ENCODE measurements at places on chromosomes 12 and 14.

DNA sequence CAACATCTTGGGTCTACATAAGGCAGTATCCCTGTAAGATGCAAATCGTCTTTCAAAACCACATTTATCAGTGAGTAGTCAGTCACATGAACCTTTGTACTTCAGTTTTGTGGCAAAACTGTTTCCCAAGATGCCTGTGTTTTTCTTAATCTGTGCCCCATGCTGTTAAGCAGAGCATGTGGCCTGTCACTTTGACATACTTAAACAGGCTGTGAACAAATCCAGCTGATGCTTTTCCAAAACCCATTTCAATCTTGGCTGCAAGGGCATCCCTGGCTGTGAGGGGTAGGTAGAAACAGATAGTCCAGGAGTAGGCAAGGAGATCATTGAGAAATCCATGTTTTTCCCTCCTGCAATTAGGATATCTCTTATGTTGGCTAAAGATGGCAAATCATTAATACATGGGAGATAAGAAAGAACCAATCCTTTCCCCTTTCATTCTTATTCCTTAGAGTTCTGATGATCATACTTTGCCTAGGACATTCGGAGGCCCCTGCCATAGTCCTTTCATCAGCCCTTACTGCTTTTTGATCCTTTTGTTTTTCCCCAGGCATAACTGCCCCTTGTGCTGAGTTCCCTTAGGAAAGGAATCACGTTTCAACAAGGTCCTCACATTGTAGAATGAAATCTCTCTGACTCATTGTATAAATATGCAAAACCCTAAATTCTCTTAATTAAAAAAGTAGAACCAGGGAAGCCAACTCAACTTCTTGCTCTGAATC, 121.1 kb upstream of the EEA1 start:
- no peak for DNase-seq

- no peak for DNase-seq
Observed at GRCh38 chr12:53972152-53972702, 699 bp upstream of the HOXC11 start.

GRCh38 chr12:113420996-113421595, 1.1 kb upstream of the SDSL start:
- DNase-seq = no peak

GRCh38 chr12:53234271-53234914, 2.4 kb upstream of the RARG start:
- DNase-seq = no peak

GRCh38 chr12:47819896-47820630, at the start of gene HDAC7:
Gene HDAC7, minus strand, starts transcription at chr12:47819903. Its CDS starts 118 bp downstream, at chr12:47819785.
- DNase-seq = peak; percentile 85

GRCh38 chr14:24060984-24061913, 9.4 kb downstream of the CARMIL3 start:
- DNase-seq = no peak

DNA sequence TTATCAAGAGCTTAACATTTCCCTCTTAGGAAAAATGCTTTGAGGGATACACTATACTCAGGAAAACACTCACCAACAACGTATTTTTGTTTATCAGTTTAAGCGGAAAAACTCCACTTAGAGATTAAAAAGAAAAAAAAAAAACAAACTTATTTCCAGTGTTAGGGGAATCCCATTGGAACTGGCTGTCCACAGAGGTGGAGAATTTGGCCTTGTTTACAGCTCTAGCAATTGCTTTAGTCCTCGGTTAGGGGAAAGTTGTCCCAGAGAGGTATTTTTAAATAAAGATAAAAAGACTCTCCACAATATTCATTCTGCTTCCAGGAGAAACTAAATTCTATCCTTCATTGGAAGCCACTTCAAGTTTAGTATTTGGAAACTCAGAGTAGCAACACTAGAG, 21.6 kb upstream of the BMP4 start:
- DNase-seq = no peak

GRCh38 chr12:62787023-62787422, 147.9 kb downstream of the PPM1H start:
- DNase-seq = no peak

DNA sequence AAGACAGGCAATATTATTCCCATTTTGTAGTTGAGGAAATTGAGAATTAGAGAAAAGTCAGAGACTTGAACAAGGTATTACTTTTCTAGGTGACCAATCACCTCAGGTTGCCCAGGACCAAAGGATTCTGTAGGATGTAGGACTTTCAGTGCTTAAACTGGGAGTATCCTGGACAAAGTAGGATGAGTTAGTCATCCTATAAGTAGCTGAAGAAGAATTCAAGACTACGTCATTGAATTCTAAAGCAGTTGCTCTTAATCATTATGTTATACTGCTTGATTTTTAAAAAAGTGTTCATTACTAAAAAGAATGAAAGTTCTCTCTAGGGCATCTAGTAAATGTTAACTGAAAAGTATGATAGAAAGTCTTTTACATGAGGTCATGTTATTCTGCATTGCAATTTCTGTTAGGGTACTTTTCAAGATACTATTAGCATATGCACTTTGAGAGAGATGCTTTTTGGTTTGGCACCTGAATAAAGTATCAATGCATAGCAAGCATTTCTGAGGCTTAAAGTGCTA, 101.7 kb downstream of the RTN1 start:
- DNase-seq = no peak

GRCh38 chr12:18468246-18469075, 207.1 kb downstream of the PIK3C2G start:
- no peak for DNase-seq

DNA sequence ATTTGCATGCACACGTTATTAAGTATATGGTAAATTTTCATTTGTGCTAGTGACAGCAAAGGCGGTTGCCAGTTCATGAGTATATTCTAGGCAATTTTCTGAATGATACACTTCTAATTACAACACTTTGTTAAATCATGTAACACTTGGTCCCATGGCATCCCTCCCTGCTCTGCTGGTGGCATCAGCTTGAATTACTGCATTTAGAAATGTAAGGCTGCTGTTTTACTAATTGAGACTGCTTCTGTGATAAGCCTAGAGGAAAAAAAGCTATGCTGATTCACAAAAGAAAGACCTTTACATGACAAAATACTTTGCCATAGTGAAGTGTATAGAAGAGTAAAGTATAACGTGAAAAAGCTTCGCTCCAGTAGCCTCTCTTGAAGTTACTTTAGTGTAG, 636.1 kb downstream of the KCNH5 start:
- no peak for DNase-seq

DNA sequence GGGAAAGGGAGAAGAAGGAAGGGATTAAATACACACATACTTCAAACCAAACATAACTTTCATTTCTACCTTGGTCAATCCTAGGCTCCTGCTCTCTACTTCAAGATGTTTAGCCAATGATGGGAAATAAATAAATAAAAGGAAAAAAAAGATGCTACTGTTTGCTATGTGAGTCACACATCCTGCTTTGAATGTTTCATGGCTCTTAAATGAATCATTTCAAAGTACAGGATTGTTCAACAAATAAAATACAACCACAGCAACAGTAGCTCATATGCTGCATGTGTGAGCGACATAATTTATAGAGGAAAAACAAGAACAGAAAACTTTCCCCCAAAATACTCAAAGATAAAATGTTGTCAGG, 54.3 kb upstream of the NPFF start:
- DNase-seq = peak; percentile 70

DNA sequence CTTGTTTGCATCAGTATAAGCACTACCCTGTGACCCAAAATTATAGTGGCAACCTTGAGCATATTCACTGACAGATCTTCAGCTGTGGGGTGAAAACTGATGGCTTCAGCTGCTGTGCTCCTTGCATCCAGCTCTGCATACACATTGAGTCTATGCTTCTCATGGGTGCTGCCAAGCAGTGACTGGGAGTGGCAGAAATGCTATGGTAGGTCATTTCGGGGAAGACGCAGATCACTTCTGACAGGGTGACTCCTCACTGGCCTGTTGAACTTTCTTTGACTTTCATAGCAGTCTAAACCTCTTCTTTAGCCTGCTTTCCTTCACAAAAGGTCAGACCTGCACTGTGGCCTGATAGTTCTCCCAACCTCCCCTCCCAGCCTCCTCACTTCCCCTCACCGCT, 5.6 kb upstream of the ALDH1L2 start:
- no peak for DNase-seq

DNA sequence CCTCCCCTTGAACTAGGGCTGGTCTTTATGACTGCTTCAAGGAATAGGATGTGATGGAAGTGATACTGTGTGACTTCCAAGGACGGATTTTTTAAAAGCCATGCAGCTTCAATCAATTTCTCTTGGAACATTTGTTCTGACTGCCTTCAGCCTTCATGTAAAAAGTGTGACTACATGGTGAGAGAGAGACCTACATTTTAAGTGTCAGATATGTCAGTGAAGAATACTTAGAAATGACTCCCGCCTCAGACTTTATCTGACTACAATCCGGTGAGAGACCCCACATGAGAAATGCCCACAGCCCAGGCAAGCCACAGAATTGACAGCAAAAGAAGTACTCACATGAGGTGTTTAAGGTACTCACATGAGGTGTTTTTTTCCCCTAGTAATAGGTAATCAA, 295.3 kb downstream of the KCNC2 start:
- no peak for DNase-seq

DNA sequence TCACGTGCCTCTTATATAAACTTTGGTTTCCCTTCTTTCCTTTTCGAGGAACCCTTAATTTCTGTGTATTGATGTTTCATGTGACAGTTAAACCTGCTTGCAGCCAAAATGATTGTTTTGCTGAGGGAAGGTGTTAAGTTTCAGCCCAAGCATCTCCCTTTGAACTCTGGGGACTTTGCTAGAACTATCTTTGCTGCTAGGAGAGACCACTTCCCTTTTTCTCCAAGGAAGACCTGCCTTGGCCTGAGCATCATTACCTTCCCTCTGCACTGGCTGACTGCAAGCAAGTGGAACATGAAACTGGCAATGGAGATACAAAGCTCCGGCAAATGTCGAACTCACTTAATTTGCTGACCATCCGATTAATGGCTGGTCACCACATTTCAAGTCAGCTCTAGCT, 192.8 kb downstream of the GRIN2B start:
- no peak for DNase-seq

DNA sequence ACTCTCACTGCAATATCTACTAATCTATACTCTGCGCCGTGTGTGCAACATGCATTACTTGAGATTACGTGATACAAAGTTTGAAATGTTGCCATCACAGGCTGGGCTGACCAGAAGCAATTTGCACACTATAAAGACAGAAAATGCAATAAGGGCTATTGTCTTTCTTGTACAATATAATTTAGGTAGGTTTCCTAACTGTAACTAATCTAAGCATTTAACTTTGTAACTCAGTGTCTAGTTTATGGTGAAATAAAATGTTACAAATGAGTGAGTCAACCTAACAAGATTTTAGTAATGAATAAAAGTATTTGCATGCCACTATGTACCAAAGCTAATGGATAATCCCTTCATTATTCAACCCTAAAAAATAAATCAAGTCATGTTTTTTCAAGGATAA, 57.8 kb downstream of the LRP6 start:
- DNase-seq = no peak

DNA sequence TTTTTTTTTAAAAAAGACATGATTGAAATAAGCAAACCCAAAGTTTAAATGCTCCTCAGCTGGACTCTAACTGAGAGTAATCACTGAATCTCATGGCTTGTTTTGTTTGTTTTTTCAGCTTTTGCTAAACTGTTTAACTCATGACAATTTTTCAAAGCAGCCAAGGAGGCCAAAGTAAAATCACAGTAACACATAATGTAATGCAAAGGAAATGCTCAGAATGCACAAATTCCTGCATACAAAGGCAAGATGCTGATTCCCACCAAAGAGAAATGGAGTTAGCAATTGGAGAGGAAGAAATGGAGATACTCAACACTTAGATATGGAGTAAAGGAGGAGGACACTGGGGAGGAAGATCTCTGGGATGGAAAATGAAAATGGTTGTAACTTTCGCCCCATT, 126.2 kb upstream of the SOX5 start:
- no peak for DNase-seq

DNA sequence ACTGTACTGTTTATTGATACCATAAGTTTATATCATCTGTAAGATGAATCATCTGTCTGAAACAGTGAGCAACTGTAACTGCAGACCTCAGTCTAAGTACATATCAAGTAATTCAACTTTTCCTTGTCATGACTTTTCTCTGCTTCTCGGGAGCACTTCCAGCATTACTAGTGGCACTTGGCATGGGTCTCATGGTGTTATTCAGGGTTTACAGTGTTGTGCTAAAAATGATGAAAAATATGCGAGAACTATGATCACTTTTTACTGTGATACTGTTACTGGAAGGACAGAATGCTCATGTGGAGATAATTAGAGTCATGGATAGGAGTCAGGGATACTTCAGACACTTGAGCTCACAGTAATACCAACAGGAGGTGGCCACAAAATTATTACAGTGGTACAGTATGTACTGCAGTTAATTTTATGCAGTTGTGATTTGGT, 8.3 kb downstream of the KTN1 start:
- DNase-seq = no peak

DNA sequence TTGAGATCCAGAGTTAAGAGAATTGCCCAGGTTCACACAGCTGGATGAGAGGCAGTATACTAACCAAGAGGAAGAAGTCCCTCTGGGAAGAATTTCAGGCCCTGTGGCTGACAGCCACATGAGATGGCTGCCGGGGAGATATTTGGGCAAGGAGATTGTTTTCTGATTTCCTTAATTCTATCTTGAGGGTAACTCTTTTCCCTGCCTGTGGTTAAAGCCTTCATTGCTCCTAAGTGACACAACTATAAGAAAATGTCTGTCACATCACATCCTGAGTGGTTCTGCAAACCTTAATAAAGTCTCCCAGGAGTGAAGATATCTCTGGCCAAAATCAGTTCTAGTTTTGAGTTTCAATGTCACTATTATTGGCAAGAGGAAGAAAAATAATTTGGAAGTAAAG, 9.6 kb downstream of the ARHGDIB start:
- DNase-seq = no peak

DNA sequence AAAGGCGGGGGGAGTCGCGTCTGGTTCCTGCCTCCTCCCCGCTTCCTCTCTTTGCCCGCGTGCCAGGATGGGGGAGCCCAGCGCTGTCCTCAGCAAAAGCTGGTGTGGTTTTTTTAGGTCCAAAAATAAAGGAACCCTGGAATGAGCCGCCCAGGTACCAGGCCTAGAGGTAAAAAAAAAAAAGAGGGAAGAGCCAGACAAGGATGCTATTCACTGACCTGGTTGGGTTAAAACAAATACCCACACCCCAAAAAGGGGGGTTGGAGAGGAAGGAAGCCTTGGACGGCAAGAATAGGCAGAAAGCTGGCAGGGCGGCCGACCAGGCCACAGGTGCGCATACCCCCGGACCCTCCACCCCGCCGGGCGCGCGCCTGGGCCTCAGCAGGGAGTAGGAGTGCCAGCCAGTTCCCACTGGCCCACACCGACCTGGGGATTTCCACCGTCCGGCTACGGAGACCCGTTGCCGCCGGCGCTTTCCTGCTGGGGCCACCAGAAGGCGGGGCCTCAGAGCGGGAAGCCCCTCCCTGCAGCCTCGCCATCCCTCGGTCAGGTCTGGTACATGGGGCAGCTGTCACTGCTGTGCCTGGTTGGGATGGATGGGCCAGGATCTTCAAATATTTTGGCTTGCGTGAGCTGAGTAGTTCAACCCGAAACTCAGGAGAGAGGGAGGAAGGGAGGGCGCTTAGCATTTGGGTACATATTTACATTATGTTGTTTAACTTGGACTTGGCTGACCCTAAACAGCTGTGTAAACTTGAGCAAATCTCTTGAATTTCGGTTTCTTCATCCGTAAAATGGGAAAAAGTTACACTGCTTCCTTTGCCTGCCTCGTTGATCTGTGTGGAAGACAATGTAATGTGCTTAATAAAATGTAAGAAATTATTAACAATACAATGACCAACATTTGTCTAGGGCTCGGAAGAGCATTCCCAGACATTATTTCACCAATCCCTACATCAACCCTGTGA, 5.4 kb upstream of the IRF2BPL start:
- peak; percentile 91 for DNase-seq
